ENCODE measurements at places on chromosomes 1 and 21. TPM values are rescaled to one million over a fixed set of nuclear protein-coding genes. Genes with fewer than 3 reads are reported as not detected.

ALPL gene
- 222 TPM for total RNA-seq

RHCE gene
- total RNA-seq: 0.41 TPM

DNA sequence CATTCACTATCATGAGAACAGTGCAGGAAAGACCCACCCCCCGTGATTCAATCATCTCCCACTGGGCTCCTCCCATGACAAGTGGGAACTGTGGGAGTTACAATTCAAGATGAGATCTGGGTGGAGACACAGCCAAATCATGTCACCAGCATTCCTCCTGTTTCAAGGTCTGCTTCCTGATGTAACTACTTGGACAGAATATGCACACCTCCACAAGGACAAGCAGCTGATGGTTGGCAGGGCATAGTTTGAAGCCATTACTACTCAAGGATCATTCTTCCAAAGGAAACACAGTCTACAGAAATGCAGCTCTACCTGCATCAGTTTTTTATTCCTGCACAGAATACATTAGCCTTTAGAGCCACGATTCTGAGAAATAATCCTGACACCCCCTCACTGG is 28.5 kb upstream of the RNF2 start:
- no peak for DNase-seq

GRCh38 chr1:67767103-67767782 is 66.0 kb downstream of the GNG12 start:
- DNase-seq: no peak

DNA sequence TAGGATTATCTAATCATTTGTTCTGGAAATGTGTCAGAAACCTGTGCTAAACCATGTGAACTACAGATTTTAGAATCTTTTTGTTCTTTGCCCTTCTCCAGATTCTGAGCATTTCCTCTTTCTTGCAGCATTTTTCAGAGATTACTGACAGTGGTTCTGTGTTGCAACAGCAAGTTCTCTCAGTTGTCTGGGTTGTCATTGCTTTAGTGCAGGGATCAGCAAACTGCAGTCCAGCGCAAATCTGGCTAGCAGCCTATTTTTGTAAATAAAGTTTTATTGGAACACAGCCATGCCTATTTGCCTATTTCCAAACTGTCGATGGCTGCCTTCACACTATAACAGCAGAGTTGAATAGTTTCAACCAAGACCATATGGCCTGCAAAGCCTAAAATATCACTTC is 66.3 kb upstream of the LRRC8D start:
- DNase-seq: no peak

- DNase-seq: no peak
These were observed 26.1 kb upstream of the NMNAT2 start for GRCh38 chr1:183444243-183444642.

SH3D21 gene
- 7.2 TPM for total RNA-seq

GRCh38 chr1:33656467-33657005 is 184.1 kb downstream of the ZSCAN20 start:
- DNase-seq: no peak

DNA sequence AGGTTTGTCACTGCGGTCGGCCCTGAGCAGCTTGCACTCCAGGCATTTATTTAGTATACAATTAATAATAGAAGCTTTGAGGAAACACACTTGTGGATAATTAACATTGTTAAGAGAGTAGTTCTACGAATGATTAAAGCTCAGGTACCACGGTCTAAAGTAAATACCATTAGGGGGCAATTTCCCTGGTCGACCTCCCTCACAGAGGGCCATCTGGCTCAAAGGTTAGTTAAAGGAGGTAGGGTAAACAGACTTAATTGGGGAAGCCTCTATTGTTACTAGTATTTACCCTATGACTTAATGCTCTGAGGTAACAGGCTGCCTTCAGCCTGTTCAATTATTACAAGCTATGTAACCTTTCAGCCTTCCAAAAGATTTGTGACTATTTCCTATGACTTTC is 122.3 kb upstream of the SLC44A3 start:
- no peak for DNase-seq

DNA sequence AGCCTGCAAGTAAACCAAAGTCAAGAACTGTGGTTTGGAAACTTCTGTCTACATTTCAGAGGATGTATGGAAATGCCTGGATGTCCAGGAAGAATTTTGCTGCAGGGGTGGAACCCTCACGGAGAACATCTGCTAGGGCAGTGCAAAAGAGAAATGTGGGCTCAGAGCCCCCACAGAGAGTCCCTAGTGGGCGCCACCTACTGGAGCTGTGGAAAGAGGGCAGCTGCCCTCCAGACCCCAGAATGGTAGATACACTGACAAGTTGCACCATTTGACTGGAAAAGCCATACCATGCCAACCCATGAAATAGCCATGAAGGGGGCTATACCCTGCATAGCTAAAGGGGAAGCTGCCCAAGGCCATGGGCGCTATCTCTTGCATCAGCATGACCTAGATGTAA is 1672.4 kb downstream of the KCNT2 start:
- DNase-seq: no peak

SGIP1 gene
- 0.60 TPM for total RNA-seq

All from spleen (tissue), 13 donors.